K562 (cell line): ENCODE measurements at places on chromosomes 7 and 10. TPM values are rescaled to one million over a fixed set of nuclear protein-coding genes. Genes with fewer than 3 reads are reported as not detected.

DNA sequence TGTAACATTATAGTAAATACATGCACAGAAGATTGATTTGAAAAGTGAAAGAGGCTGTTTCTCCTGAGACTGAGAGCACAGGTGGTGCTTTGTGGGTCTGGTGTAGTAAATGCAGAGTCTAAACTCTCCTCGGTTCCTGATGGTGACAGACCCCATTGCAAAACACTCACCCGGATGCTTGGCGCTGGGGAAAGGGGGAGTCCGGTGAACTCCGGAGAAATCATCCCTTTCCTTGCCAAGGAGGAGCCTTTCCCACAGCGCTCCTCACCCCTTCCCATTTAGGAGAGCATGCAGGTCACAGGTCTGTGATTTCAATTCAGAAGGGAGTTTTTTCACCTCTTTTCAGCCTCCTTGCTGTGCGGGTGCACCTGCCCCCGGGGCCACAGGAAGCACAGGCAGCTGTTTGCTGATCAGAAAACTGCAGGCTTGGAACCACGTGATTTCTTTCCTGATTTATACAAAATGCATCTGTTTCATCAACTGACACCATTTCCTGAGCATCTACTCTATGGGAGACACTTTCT lies 75.6 kb upstream of the LYZL2 start:
- H3K27me3 ChIP-seq, result peaks cover 20% of the 10 kb centered on the region
- no peak overlapping the region for H3K27ac ChIP-seq
- H3K4me3 ChIP-seq, result no peak overlapping the region

GRCh38 chr10:22760025-22760424 lies 45.6 kb upstream of the PIP4K2A start:
- no peaks in the 10 kb centered on the region for H3K27me3 ChIP-seq
- no peaks in the 10 kb centered on the region for H3K36me3 ChIP-seq
- H3K27ac ChIP-seq, result no peak overlapping the region

DNA sequence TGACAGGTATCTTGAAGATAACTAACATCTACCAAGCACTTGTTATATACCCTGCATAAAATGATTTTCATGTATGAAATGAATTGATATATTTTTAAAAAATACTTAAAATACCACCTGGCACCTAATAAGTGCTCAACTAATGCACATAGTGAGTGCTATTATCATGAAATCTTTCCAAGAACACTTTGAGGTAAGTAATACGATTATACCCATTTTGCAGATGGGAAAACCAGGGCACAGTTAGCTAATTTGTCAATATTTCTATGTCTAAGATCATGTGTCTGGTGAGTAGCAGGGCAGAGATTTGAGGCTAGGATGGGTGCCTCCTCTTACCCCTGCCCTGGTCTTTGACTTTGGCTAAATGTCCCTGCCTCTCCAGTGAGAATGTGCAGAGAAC lies 6.1 kb downstream of the DMBT1 start:
- H3K27ac ChIP-seq, result no peak overlapping the region
- no peaks in the 10 kb centered on the region for H3K36me3 ChIP-seq
- no peak for DNase-seq
- H3K4me3 ChIP-seq, result no peak overlapping the region
- no peaks in the 10 kb centered on the region for H3K27me3 ChIP-seq

DNA sequence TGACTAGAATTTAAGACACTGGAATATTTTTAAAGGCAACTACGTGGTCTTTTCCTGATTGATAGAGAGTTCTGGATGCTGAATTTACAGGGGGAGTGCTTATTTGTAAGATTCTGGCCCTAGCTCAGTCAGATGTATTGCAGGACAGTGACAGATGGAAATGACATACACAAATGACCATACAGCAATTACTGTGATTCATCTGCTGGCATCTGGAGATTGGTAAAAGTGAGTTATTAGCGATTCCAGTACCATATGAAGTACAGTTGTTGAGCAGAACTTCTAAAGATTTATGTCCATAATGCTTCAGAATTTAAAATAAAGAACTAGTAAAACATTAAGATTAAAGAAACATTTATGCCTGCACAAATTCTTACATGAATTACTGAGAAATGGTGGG lies 243.2 kb downstream of the CRPPA start:
- H3K4me3 ChIP-seq, result no peak overlapping the region
- no peak for DNase-seq
- H3K27ac ChIP-seq, result no peak overlapping the region
- no peaks in the 10 kb centered on the region for H3K27me3 ChIP-seq

DNA sequence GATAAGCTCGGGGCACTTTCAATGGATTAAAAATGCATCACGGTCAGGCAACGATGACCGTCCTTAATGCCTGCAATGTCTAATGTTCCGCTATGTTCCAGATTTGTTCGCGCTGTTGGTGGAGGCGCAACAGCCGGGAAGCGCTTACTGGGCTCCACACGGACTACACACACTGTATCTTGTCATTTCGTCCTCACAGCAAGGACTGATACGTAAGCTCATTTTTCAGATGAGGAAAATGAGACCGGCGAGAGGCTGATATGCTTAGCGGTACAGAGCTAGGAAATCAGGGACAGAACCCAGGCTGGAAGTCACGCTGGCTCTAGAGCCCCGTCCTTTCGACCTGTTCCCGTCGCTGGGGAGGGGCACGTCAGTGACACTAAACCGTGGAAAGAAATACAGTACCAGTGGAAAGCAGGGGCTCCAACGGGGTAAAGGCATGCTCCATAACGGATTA lies 670 bp downstream of the TPK1 start:
- peaks cover 11% of the 10 kb centered on the region for H3K4me1 ChIP-seq
- DNase-seq, result peak; percentile 50
- no peaks in the 10 kb centered on the region for H3K27me3 ChIP-seq
- peak overlapping the region; percentile 86 for H3K4me3 ChIP-seq
- peak overlapping the region; percentile 90 for H3K27ac ChIP-seq

DNA sequence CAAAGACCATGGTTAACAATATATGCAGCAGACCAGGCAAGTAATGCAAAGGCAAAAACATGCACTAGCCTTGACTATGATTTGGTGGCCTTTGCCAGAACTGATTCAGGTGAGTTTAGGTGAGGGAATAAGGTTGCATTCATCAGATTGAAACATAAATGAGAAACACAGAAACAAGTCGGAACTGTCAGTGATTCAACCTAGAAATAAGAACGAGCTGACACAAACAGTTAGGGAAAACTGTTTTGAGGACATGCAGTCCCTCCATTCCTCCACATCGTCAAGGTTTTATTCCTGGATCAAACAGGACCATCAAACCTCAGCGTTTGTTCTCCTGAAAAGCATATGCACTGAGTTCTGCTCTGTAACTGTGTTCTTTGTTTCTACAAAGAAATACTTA lies 1.8 kb downstream of the ZNF248 start:
- H3K4me3 ChIP-seq, result no peak overlapping the region
- H3K4me1 ChIP-seq, result peaks cover 14% of the 10 kb centered on the region; the same call in 1 of the 2 replicates
- no peaks in the 10 kb centered on the region for H3K36me3 ChIP-seq
- no peak overlapping the region for H3K27ac ChIP-seq
- DNase-seq, result no peak

DNA sequence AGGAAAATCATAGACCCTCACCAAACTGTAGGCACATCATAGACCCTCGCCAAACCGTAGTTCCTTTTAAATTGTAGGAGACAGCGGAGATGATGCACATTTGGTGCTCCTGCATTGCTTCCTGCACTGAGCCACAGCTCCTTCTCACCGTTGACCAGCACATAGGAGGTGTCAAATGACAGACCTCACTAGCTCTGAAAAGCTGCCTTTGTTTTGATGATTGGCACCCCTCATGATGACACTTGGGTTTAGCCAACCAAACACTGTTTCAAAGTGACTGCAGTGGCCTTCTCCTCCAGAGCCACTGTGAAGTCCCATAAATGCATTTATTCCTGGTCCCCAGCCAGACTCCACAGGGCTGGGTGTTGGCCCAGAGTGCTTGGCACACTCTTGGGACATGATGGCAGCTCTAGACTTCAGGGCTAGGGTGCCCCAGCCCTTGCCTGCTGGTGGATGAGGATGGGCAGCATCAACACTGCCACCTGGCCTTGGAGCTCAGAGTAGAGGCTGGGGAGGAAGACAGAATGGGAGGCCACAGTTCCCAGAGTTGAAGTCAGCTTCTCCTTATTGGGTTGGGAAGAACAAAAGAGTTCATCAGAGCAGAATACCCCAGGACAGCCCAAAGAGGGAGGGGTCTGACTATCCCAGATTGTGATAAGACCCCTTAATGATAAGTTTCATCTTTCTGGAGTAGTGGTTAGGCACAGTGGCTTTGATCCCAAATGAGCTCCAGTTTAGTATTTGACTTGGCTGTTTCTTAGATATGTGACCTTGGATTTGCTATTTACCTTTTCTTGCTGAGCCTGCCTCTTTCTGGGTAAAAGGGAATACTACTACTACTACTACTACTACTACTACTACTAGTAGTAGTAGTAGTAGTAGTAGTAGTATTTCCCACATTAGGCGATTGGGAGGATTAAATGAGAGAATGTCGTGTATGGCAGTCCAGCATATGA lies 75.3 kb downstream of the MTPN start:
- H3K27me3 ChIP-seq, result no peaks in the 10 kb centered on the region
- DNase-seq, result no peak
- no peak overlapping the region for H3K27ac ChIP-seq
- H3K36me3 ChIP-seq, result no peaks in the 10 kb centered on the region
- no peak overlapping the region for H3K4me3 ChIP-seq
- H3K4me1 ChIP-seq, result no peaks in the 10 kb centered on the region

- H3K4me3 ChIP-seq, result no peak overlapping the region
- H3K27me3 ChIP-seq, result no peaks in the 10 kb centered on the region
- no peak for DNase-seq
- H3K4me1 ChIP-seq, result peaks cover 10% of the 10 kb centered on the region; the same call in 1 of the 2 replicates
- no peaks in the 10 kb centered on the region for H3K36me3 ChIP-seq
- H3K27ac ChIP-seq, result no peak overlapping the region
Observed at GRCh38 chr10:91313-91712, 42.2 kb upstream of the TUBB8 start.

DNA sequence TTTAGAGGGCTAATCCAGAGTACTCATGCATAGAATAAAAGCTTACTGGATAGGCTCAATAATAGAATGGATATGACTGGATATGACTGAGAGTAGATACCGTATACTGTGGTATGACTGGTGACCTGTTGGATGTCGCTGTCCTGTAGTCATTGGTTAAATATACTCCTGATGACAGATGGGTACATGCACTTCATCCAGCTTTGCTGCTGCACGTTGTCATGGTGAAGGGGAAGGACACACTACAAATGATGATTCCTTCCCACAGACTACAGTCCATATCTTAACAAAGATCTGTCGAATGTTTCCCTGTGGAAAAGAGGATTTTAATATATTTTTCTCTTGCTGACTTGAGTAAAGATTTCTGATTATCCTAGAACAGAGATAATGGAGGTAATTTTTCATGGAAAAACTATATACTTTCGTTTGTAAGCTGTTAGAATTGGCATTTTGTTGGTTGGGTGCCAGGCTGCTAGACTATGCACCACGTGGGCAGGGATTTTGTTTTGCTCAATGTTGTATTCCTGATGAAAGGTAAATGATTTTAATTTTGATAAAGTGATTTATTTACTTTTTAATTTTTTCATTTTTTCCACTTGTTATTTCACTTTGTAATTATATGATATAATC lies 97.3 kb downstream of the PPP1R9A start:
- H3K27ac ChIP-seq, result no peak overlapping the region
- no peaks in the 10 kb centered on the region for H3K4me1 ChIP-seq
- no peak for DNase-seq

GRCh38 chr10:73163096-73163495 lies 4.7 kb downstream of the ECD start:
- peaks cover 56% of the 10 kb centered on the region for H3K36me3 ChIP-seq
- DNase-seq, result no peak
- H3K4me1 ChIP-seq, result no peaks in the 10 kb centered on the region
- no peaks in the 10 kb centered on the region for H3K27me3 ChIP-seq

PILRA gene
- 0.62 and 1.6 TPM in 2 replicates for polyA plus RNA-seq

COL1A2 gene
- 1.4 and 2.9 TPM in 2 replicates for polyA plus RNA-seq

SLC18A3 gene
- polyA plus RNA-seq, result not detected in 2 replicates

FEZF1 gene
- not detected in 2 replicates for polyA plus RNA-seq

CCDC172 gene
- polyA plus RNA-seq, result not detected in 2 replicates

ITIH2 gene
- polyA plus RNA-seq, result not detected in 2 replicates

LIPK gene
- not detected in 2 replicates for polyA plus RNA-seq
